ENCODE measurements at places on chromosomes 7 and 10.

GRCh38 chr7:148042935-148043631, 547.5 kb upstream of the C7orf33 start:
- no peak for DNase-seq

- DNase-seq, result no peak
Observed at GRCh38 chr10:69056536-69057260, 31.2 kb upstream of the SRGN start.

GRCh38 chr10:84424731-84425167, 96.4 kb downstream of the CCSER2 start:
- DNase-seq, result no peak

GRCh38 chr10:79380125-79380945, 33.1 kb downstream of the PPIF start:
- DNase-seq, result no peak

- DNase-seq, result no peak
Observed at GRCh38 chr7:76044375-76044865, 3.4 kb downstream of the STYXL1 start.

- no peak for DNase-seq
Observed at GRCh38 chr7:158662610-158663427, 41.8 kb downstream of the NCAPG2 start.

- no peak for DNase-seq
Observed at GRCh38 chr7:67738958-67739357, 742.3 kb downstream of the TYW1 start.

GRCh38 chr10:112132435-112132834, 51.1 kb downstream of the GPAM start:
- DNase-seq, result no peak

GRCh38 chr7:24931844-24932243, 48.1 kb downstream of the OSBPL3 start:
- no peak for DNase-seq

GRCh38 chr10:69367469-69367868, 49.2 kb downstream of the TACR2 start:
- DNase-seq, result no peak

- DNase-seq, result no peak
Observed at GRCh38 chr10:44989597-44990301, 11.0 kb upstream of the ZNF22 start.

DNA sequence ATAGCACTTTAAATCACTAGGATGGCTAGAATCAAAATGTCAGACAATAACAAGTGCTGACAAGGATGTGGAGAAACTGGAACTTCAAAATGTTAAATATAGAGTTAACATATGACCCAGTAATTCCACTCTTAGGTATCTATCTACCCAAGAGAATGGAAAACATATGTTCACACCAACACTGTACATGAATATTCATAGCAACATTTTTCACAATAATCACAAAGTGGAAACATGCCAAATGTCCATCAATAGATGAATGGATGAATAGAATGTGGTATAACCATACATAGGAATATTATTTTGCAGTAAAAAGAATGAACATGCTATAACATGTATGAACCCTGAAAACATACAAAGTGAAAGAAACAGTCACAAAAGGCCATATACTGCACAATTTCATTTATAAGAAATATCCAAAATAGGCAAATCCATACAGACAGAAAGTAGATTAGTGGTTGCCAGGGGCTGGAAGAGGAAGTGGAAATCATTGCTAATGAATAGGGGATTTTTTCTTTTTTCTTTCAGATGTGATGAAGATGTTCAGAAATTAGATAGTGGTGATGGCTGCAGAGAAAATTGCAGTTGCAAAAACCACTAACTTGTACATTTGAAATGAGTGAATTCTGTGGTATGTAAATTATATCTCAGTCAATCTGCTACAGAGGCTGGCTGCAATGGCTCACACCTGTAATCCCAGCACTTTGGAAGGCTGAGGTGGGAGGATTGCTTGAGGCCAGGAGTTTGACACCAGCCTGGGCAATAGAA, 93.0 kb downstream of the CPVL start:
- no peak for DNase-seq

- no peak for DNase-seq
Observed at GRCh38 chr7:89023877-89024276, 228.3 kb upstream of the TEX47 start.

DNA sequence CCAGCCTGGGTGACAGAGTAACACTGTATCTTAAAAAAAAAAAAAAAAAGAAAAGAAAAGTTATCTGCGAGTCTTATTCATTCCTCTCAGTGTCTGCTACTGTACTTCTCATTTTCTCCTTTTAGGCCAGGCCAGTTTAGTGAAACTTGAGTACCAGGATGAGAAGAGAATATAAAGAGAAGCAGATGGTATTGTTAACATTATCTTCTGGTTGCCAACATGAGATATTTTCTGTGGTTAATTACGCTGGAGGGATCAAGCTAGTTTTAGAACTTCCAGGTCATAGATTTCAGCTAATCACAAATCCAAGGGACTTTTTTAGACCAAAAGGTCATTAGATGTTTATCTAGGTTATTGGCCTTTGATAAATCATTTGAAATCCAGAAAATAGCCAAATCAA, 252.6 kb upstream of the SMIM30 start:
- DNase-seq, result no peak

- peak; percentile 77 for DNase-seq
Observed at GRCh38 chr10:59880971-59881510, 25.3 kb downstream of the CCDC6 start.

GRCh38 chr7:73734619-73735527, 3.7 kb downstream of the ABHD11 start:
- DNase-seq, result peak; percentile 76

DNA sequence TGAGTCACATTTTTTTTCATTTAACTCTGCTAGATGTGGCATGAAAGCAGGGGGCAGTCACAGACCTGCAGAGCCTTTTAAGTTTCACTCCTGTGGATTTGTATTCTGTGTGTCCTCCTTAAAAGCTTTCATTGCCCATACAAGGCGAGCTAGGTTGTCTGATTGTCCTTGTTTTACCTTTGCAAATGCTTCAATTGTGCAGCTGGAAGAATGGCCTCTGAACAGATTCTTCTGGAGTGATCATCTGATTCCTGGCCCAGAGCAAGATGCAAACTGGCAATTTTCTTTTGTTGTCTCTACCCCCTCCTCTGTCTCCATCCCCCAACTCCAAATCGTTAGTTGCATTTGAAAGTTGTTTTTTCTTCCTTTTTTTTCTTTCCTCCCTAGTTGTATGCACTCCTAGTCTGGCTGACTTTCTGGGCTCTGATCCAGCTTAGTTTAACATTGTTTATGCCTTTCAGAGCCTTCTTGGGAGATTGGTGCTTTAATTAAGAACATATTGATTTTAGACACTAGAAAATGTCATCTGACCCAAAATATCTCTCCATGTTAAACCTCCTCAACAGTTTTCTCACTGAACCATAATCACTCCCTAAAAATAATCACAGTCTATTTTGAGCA, 150.2 kb downstream of the REEP3 start:
- DNase-seq, result no peak

DNA sequence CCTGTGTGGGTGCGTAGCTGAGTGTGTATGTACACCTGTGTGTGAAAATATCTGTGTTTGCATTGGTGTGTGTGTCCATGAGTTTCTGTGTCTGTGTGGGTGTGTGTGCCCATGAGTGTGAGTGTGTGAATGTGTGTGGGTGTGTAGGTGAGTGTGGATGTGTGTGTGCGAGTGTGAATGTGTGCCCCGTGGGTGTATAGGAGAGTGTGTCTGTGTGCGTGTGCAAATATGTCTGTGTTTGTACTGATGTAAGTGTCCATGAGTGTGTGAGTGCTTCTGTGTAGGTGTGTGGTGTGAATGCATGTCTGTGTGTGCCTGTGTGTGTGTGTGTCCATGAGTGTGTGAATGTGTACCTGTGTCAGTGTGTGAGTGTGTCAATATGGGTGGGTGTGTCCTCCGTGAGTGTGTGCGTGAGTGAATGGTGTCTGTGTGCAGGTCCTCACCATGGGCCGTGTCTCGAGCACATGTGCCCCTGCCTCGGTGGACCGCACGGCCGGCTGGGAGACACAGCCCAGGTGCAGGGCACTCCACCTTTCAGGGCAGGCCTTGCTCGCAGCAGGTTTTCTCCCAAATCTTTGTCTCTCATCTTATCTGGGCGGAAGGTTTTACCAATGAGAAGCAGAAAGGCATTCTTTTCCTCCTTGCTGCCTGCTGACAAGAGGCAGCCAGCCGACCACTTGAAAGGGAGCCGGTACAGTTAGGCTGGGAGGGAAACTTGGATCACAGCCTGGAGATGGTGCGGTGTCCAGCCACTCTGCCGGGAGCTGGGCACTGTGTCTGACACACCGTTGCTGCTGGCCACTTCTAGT, 107.1 kb upstream of the FAM20C start:
- DNase-seq, result no peak

GRCh38 chr7:142835487-142835886, 19.4 kb upstream of the EPHB6 start:
- no peak for DNase-seq

DNA sequence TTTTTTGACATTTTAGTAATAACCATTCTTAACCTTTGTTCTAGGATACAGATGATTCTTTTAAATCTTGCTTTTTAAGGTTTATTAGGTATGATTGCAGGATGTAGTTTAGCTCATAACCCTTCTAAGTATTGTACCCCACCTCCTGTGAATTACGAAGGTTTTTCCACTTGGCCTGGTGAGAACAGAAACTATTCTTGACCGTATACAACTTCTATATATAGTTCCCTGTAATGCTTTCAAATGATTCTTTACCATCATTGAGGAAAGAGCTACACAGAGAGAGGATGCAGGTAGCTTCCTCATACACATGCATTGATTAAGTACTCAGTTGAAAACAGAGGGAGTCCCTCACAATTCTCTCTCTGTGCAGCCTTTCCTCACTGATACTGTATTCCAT, 86.3 kb downstream of the PALS2 start:
- no peak for DNase-seq

DNA sequence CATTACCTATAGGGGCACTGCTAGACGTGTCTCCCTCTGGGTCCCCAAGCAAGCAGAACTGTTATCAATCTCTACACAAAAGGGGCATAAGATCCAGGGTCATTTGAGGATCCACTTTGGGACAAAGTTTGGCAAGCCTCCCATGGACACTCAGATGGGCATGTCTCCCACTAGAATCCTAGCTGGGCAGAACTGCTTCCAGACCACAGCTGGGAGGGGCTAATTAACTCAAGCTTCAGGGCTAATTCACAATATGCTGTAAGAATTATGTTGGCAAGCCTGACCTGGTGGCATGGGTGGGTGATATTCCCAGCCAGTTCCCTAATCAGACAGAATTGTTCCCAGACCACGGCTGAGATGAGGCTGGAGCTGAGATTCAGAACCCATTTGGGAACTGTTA, 738.4 kb upstream of the FZD8 start:
- DNase-seq, result no peak

- DNase-seq, result no peak
Observed at GRCh38 chr7:1413936-1414639, 45.2 kb downstream of the MICALL2 start.

- no peak for DNase-seq
Observed at GRCh38 chr7:136523571-136523970, 344.9 kb upstream of the CHRM2 start.

DNA sequence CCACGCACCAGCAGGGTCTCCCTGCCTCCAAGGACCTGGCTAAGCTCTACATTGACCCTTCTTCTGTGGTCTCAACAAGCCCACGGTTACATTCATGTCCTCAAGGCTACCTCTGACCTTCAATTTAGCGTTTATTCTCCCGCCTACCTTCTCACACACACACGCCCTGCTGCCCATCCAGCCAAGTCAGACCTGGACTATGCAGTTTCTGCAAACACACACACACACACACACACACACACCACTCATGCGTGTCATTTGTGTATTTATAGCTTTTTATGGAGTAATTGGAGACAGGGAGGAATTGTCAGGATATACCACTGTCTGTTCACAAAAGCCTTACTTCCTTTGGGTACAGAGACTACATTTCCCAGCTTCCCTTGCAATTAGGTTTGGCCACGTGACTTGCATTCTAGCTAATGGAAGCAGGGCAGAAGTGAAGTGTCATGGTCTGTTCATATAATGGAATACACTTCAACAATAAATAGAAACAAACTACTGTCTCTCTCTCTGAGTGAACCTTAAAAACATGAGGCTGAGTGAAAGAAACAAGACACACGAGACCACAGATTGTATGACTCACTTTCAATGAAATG, 53.8 kb upstream of the CPXM2 start:
- DNase-seq, result no peak

- no peak for DNase-seq
Observed at GRCh38 chr10:121804460-121804859, 123.4 kb downstream of the ATE1 start.

GRCh38 chr7:96034940-96035727, 262.8 kb downstream of the DYNC1I1 start:
- no peak for DNase-seq

DNA sequence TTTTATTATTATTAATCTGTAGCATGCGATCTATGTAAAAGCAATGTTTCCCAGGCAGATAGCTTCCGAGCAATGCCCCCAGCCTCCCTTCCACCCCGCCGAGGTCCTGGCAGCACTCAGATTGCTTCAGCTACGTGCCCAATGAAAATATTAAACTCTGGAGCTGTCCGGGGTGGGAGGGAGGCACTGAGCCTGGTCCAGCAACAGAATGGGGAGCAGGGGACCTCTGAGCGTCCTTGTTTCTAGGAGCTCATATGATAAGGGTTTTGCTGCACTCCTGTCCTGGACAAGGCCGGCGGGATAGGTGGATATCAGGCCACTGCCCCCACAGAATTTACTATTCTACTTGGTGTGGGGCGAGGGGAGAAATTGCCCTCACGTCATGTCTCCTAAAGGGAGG, 44.5 kb upstream of the CDK1 start:
- no peak for DNase-seq

- DNase-seq, result no peak
Observed at GRCh38 chr10:6148908-6149307, 53.8 kb upstream of the PFKFB3 start.

DNA sequence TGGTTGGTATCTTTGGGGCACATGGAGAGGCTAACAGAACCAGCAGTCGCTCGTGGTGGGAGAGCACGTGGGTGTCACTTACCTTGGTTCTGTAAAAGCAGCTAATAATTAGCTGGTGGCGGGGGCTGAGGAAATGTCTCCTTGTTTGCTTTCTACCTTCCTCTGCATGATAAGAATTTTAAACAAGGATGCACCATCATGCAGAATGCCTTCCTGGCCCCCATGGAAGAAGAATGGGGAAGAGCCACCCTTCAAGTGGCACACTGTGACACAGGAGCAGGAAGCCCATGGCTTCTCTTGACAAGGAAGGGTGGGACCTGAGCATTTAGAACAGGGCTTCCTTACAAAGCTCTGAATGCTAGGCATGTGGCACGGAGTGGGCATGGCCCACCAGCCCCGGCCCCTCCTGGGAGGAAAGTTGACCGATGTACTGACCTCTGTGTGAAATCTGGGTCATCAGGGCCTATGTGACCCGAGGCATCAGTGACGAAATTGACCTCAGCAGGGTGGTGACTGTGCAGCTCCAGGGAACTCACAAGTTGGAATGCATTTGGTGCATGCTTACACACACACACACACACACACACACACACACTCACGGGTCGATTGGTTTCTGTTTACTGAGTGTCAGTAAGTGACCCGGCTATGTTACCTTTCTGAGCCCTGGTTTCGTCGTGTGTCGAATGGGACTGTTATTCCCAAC, 116.9 kb upstream of the ANLN start:
- DNase-seq, result no peak
